ENCODE measurements at places on chromosomes 2 and 18.

DNA sequence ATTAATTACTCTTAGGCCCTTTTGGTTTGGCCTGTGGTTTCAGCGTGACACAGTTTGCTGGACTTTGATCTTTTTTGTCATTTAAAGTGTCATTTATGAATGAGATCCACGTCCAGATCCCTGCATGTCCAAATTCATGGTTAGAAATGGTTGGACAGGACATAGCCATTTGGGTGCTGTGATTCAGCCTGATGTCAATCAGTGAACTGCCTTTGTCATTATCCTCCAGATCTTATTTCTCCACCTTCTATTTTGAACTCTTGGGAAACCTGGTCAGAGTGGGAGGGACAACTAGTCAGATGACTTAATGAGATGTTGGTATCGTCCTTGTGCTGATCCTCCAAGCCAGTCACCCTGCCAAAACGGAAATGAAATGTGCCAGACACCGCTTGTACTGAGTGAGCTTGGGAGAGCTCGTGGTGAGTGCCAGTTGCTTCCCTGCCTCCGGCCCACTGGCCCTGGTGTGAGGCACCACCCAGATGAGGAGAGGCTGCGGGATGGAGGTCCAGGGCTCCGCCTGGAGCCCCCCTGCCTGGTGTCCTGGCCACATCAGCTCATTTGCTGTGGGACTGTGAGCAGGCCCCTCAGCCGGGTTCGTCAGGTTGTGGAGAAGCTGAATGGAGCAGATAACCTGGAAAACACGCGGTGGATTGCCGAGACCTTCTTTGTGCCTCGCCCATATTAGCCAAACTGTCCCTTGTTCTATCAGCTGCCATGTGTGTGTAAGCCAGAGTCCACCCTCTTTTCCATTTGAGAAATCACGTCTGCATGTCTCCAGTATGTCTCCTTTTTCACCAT, 70.1 kb downstream of the DGKD start:
- no peak for DNase-seq

DNA sequence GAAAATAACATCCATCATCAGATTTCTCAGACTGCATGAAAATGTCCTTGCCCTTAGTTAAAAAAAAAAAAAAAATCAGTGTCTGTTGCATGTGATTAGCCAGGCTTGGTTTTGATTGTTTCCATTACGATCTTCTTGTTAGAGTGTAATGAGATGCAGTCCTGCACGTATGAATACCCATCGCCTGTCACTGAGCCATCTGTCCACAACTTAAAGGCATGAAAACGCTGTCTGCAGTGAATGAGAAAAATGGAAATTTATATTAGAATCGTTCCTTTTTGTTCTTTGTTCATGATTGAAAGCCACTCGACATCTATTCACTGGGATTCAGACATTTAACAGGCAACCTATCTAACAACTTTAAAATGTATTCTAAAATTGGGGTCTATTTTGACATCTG, 521.7 kb upstream of the SPHKAP start:
- DNase-seq = no peak

DNA sequence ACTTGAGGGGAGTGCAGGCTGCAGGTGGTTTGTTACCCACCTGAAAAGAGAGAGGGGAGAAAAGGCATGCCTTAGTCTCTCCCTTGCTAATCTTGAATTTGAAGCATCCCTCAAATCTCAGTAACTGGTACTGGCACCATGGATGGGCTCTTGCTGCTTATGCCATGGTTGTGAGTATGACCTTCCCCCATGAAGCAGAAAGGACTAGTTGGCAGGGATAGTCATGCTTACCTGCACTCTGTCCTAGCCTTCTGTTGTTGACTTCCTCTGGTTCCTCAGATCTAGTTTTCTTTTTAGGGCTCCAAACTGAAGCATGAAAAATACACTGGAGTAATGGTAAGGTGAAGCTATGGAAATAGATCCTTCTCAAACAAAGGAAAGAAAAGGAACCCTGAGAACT, 191.2 kb downstream of the SPAG16 start:
- DNase-seq = no peak

GRCh38 chr18:45012286-45012685, 331.6 kb downstream of the SETBP1 start:
- no peak for DNase-seq

DNA sequence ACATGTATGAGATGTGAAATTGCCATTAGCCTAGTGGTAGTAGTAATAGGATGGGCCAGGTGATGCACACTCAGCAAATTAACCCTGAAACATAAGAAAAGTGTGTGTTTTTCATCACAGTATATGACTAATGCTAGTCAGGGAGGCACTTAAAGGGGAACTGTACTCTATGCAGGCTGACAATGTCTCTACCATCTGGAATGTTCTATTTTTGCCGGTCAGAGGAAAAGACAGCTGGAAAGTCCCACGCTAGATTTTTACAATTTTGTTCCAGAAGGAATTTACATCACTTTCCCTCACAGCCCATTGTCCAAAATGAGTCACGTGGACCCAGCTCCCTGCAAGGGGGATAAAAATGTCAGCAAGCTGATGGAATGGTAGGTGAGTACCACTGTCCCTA, 746.3 kb upstream of the CHAC2 start:
- no peak for DNase-seq

- no peak for DNase-seq
Measured at GRCh38 chr2:11775384-11775783, 29.0 kb downstream of the LPIN1 start.

- no peak for DNase-seq
Measured at GRCh38 chr2:24411488-24412151, 51.3 kb upstream of the ITSN2 start.

DNA sequence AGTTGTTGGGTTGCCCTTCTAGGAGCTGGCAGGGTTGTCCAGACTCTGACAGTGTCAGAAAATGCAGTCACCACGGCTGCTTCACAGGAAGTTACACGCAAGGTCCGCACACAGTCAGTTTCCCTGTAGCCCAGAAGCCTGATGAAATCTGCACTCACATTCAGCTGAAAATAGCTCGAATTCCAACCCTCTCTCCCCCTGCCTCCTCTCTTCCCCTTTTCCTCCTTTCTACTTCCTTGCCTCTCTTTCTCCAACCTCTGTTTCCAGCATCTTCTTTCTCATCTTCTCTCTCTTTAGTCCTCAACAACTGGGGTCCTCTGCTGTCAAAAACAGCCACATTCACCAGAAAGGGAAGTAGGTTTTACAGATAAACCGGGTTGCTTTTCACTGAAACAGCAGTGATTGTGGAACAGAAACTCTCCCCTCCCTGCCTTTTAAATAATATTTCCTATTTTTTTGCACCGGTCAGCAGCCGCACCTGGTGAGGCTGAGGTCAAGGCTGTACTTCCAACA, 69.3 kb downstream of the BCL11A start:
- DNase-seq = no peak

GRCh38 chr18:78639006-78639950, 340.3 kb upstream of the SALL3 start:
- DNase-seq = no peak

DNA sequence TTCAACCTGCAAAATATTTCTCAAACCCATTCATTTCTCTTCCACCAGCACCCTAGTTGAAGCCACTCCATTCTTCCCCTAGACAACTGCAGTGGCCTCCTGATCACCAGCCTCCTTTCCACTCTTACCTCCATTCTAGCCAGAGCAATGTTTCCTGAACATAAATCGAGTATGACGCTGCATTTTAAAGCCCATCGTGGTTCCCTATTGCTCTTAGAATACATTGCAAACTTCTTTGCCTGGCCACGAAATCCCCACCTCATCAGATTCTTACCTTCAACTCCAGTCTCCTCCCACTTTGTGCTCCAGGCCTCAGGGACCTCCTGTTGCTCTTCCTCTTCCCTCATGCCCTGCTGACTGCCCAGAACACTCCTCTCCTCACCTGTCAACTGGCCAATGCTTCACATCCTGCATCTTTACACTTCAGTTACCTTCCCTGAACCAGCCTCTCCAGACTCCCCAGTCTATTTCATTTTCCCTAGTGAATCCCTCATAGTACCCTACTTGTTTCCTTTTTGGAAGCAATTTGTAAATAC, 176.5 kb upstream of the CTAGE1 start:
- no peak for DNase-seq

- DNase-seq = no peak
Measured at GRCh38 chr2:182694189-182694588, 21.9 kb upstream of the DNAJC10 start.

- DNase-seq = no peak
Measured at GRCh38 chr2:42137125-42137841, 31.9 kb upstream of the EML4 start.

DNA sequence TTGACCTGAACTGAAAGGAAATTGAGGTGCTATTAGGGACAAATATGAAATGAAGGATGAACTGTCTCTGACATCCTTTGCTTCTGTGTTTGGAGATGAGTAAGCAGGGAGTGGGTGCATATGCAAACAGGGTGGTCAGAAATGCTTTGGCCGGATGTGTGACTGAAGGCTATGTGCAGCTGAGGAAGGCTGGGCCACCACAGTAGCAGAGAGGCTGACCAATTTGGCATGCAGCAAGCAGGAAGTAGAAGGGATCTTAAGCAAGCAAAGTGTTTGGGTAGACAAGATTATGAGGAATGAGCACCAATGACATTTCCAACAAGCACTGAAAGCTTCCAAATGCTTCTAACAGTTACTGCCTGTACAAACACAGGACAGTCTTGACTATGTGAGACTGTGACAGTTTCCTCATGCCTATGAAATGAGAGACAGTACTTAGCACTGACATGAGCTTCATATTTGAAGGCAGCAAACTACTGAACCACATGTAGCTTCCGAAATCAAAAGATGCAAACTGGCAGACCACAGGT, 3.3 kb upstream of the ACTR3 start:
- DNase-seq = no peak

GRCh38 chr2:67399831-67400489, 2.8 kb downstream of the ETAA1 start:
- DNase-seq = no peak

- no peak for DNase-seq
Measured at GRCh38 chr2:28821295-28821958, 10.8 kb downstream of the SPDYA start.

DNA sequence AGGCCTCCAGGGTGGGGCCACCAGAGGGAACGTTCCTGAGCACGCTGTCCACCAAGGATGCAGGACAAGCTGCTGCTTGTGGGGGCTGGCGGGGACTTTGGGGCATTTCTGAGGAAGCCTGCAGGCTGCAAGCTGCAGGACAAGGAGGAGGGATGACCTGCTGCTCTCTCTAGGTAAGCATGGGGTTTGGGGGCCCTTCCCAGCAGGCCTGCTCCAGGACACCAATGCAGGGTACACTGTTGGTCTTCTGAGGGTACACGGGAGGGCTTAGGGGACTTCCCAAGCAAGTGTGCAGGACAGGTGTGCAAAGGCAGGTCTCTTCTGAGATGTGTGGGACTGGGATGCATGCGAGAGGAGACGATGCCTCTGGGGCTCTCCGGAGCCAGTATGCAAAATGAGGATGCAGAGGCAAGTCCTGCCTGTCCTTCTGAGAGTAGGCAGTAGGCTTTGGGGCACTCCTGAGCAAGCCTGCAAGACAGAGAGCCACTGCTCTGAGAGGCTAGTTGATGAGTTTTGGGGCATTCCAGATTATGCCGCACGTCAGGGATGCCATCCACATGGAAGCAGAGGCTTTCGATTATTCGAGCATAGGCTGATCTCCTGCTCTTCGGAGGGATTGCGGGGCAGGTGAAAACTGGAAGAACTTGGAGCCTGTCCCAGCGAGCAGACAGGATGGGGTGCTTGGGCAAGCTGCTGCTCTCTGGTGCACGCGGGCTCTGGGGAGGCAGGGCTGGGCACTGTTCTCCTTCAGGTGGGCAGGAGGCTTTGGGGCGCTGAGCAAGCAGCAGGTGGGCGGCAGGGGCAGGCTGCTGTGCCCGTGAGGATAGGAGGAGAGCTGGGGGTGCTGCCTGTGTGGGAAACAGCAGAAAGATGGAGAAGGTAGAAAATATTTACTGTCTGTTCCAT, 44.6 kb downstream of the CNGA3 start:
- DNase-seq = no peak

- no peak for DNase-seq
Measured at GRCh38 chr18:50661013-50661412, 101.1 kb downstream of the MAPK4 start.

- DNase-seq = no peak
Measured at GRCh38 chr2:34012715-34013302, 413.7 kb upstream of the FAM98A start.

DNA sequence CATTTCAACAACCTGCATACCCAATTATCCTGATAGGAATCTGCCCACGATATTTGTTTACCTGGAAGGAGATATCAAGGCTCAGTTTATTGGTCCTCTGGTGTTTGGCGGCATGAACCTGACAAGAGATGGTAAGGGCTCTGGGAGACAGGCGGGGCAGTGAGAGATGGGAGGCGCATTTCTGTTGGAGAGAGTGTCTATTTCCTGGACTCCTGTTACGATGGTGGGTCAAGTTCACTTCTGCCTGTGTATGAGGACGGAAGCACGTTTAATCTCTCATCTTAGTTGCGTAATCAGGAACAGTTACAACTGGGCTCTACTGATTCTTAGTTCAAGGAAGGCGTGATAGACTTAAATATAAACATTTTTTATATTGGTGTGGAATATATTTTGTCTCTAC, 8.9 kb downstream of the PDCL3 start:
- DNase-seq = no peak

- no peak for DNase-seq
Measured at GRCh38 chr2:104880076-104880475, 26.2 kb downstream of the POU3F3 start.

DNA sequence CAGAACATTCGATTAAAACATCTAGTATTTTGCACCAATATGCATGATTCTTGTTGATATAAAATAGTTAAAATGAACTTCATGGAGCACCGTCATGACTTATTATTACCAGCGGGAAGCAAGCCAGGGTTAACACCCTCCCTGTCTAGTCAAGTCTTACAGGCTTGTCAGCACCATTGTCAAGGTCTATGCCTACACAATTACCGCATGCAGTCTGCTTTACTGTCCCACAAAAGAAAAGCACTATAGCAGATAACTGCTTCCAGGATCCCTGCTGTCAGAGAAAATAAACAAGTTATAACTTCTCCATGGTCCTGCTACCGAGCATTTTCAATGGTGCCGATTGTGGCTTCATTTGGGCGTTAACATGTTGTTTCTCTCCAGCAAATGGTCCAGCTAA, 968.0 kb upstream of the FAM98A start:
- no peak for DNase-seq

- DNase-seq = no peak
Measured at GRCh38 chr2:46387886-46388515, 90.8 kb downstream of the EPAS1 start.

- DNase-seq = no peak
Measured at GRCh38 chr2:197515315-197515738, 539 bp upstream of the MOB4 start.

DNA sequence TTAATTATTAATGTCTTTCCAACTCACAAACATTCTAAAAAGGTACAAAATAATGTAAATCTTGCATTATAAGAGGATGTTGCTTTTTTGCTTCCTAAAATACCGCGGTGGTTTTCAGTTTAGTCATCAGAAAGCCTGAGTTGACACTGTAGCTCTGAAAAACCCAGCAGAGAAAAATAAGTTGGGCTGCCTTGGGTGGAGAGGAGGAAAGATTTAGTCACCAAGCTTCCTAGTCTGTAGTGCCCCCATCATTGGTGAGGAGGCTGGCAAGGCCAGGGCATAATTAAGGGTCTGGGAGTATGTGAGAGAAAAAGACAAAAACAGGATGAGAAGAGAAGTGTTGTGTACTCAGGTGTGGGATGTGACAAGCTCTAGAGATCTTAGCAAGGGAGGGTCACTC, 5.7 kb downstream of the PTPRM start:
- no peak for DNase-seq

GRCh38 chr18:14085770-14086457, 46.3 kb downstream of the ZNF519 start:
- DNase-seq = no peak
